Stimulated activated CD8-positive, alpha-beta memory T cell treated with anti-CD3 and anti-CD28 coated beads, Interleukin-2, amount 100 ng/mL, for 48 hours (primary cell): ENCODE measurements at places on chromosomes 1 and 21.

DNA sequence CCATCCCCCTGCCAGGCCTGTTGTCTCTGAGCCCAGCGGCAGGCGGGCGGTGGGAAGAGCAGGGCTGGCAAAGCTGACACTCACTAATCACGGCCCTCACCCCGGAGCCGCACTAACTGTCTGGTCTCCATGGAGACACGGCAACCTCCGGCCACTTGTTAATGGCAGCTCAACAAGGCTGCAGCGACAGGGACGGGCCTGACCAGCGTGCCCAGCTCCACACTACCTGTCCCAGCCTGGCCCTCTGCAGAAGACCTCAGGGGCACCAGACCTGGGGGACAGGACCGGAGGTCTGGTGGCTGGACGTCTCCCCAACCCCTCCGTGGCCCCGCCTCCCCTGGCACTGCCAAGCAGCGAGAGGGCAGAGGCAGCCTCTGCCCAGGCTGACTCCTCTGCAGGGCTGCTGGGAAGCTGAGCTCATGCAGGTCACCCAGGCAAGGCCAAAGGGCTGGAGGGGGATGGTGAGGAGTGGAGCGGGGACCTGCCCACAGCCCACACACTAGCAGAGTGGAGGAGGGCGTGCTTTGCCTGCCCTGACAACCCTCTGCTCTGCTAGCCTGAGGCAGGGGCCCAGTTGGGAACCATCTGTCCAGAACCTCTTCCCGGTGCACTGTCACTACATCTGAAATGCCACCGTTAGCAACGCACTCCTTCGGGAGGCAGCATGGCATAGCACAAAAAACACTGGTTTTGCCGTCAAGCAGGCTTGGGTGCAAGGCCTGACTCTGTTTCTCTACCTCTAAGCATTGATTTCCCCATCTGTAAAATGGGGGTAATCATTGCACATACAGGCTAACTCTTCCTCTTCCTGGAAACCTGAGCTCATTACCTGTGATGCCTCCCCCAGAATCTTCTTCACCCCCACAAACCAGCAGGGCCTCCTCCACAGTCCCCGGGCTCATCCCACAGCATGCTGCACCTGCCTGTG, 29.6 kb upstream of the WASF2 start:
- DNase-seq: no peak

DNA sequence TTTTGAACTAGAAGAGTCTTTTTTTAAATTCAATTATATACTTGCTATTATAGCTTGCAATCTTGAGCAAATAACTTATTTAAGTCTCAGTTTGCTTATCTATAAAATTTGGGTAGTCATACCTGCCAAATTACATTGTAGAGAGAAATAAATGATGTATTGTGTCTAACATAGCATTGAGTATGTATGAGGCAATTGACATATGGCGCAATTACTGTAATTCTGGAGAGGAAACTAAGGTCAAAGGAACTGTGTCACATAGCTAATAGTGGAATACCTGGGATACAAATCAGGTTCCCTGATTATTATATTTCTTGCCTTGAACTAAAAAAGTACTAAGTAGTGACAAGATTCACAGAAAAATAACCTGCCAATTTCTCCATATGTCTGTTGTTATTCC, 302.5 kb downstream of the PDE4B start:
- DNase-seq: no peak

- DNase-seq: no peak
Observed at GRCh38 chr1:212669600-212669999, 30.0 kb downstream of the BATF3 start.

DNA sequence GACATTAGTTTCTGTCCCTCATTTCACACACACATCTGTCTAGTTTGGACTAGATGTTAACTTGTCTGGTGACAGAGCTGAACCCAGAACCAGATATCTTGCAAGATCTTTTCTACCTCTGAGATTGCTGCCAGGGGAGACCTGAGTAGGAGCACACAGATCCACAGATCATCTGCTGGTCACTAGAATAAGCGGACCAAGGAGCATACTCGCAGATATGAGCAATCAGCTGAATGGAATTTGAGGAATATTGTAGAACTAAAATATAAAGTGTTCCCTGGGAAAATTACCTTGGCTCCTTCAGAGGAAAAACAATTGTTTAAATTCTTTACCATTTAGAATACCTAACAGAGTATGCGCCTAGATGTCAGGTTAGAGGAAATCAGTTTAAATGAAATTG, 90.7 kb downstream of the TNFSF18 start:
- DNase-seq: no peak

DNA sequence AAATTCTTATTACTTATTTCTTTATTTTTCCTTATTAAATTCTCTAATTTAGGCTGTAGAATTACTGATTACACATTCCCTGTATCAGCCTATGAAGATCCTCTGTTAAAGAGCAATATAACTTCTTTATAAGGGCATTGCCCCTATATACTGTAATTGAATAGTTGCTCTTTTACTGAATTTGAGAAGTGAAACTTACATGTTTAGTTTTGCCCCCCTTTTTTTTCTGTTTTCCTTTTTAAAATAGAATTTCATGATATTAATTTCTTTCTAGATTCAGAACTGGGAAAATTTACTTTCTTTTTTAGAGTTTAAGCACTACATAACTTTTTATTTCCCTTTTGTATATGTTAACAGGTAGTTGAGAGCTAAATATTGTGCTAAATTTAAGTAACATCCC, 29.5 kb upstream of the PGM1 start:
- DNase-seq: no peak

GRCh38 chr1:195097316-195097715, 1510.9 kb downstream of the KCNT2 start:
- no peak for DNase-seq
